Stimulated activated CD4-positive, alpha-beta T cell treated with anti-CD3 and anti-CD28 coated beads, Interleukin-15, amount 100 ng/mL, for 1 hour (primary cell): ENCODE measurements at places on chromosomes 6 and 20.

DNA sequence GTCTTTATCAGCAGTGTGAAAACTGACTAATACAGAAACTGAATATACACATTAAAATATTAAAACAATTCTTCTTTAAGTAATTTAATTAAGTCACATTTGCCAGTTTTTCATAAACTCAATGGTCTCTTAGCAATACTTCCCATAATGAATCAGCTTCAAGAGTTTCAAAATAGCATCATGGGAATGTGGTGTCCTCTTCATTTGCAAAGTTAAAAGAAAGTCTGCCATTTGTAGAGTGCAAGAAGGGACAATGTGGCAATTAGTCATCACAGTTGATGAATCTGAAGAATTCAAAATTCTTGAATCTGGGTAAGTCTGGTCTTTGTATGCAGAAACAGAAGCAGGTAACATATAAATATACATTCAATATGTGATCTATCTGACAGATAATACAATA, 38.7 kb downstream of the SYNE1 start:
- no peak for DNase-seq

DNA sequence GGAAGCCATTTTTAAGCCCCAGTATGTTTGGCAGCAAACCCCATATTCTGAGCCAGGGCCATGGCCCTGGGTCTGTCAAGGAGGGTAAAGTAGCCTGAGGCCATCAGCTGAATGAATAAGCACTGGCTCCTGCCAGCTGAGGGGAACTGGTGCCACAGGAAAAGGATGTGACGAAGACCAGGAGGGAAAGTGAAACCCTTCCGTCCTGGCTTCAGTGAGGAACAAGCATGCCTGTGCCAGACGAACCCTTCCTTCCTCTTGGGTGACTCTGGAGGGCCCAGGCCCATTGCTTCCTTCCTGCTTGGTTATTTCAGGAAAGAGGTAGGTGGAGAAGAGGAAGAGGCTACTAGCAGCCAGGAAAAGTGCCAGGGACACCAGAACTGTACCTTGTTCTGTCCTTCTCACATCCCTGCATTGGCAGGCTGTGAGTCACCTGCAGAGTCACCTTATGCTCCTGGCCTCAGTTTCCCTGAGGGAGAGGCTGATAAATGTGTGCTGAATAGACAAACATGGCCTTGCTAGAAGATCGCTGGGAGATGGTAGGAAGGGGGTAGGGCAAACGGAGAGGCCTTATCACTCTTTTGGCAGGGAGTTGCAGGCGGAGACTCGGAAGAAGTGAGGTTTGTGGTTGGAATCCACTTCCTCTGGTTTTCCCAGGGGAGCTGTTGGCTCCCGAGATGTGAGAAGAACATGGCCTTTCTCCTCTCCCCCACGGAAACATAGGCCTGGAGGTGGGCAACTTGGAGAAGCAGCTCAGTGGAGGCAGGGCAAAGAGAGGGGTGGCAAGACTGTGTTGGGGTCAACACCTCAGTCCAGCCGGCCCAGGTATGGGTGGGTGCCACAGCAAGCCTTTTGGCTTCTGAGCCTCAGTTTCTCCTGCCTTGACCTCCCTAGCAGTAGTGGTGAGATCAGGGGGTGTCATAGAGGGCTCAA, 37.4 kb downstream of the COX4I2 start:
- DNase-seq: peak; percentile 14

- DNase-seq: no peak
Measured at GRCh38 chr20:21063276-21063675, 42.9 kb downstream of the LINC00237 start.

DNA sequence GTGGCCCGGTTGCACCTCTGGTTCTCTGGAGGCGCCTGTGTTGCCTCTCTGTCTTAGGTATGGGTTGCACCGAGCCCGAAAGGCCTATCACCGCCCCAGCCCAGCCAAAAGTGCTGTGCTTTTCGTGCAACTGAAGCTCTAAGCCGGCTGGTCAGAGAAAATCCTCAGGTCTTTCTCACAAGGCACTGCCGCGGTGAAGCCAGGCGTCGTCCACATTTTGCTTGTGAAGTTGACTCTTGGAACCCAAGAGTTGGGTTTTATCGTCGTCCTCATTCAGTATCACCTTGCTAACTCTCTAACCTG, 726 bp upstream of the EMILIN3 start:
- no peak for DNase-seq

GRCh38 chr20:48826883-48827771, 672 bp downstream of the PREX1 start:
- DNase-seq: peak; percentile 22

GRCh38 chr6:37441651-37442050, 8.6 kb downstream of the CMTR1 start:
- DNase-seq: no peak

DNA sequence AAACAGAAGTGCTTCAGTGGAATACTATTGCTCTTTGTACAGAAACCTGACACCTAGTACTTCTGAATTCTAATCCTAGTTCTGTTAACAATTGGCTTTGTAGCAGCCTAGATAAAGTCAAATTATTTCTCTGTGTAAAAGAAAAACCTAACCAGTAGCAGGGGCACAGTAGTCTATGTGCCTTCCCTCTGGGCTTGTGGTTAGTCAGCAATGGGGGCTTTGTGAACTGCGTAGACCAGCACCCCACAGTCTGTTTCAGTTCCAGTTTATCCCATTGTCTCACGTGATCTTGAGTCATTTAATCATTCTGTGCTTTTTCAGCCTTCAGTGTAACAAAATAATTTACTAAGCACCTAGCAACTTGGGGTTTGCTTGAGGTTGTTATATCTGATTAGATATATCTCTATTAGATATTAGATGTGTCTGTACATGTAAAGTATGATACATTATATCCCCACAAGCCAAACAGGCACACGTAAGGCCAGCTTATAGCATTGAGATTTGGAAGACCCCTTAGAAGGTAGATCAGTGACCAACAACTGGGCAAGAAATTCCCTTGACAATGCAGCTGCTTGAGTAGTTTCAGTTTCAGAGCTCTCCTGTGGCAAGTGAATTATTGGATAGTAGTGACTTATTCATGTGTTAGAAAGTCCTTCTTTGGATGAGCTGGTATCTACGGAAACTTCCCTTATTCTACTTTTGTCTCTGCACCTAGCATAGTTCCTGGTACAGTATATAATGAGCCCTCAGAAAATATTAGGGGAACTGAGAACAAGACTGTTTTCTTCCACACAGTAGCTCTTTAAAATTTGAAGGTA, 27.9 kb upstream of the CCR6 start:
- no peak for DNase-seq

GRCh38 chr6:32794510-32794909, 22.3 kb downstream of the HLA-DOB start:
- no peak for DNase-seq

DNA sequence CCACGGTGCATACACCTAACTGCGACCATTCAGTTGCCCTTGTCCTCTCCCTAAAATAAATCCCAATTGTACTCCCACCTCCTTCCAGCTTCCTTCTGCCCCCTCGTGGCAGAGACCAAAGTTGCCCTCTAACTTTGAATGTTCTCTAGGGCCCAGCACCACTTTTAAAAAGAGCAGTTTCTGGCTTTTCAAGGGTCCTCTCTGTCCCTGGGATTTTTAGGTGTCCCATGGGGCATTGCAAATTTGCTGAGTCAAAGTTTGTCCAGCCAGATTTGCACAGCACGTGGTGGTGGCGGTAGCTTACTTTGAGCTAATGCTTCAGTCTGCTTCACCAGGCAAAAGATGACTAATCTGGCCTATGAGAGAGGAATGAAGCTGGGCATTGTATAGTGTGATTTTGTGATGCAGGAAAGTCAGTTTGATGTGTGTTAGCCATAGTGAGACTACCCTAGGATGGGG, 100.2 kb downstream of the PERP start:
- no peak for DNase-seq

DNA sequence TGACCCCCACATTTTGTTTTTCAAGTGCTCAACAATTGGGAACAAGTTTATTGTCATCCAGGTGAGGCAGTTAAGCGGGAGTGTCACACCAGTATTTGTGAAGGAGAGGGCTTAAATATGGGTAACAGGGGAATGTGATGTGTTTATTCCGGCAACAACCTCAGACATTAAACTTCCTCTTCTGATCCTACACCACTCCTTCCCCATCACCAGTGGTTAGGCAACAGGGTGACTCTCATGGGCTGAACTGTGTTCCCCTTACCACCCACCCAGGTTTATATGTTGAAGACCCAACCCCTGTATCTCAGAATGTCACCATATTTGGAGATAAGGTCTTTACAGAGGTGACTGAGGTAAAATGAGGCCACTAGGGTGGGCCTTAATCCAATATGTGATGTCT, 52.1 kb upstream of the RNF182 start:
- DNase-seq: no peak

DNA sequence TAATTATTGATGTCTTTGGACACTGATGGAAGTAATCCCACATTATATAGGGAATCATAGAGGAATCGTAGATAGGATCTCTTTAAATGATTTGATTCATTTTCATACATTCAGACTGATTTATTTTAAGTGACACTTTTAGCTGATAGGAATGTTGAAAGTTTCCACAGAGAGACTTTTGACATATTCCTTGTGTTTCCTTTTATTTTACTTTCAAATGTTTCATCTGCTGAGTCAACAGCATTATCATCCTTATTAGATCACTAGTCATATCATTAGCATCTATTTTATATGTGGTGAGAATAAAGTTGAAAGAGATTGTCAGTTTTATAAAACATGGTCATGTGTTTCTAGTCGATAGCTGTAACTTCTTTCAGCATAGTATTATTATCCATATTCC, 13.4 kb downstream of the DCBLD1 start:
- DNase-seq: no peak

DNA sequence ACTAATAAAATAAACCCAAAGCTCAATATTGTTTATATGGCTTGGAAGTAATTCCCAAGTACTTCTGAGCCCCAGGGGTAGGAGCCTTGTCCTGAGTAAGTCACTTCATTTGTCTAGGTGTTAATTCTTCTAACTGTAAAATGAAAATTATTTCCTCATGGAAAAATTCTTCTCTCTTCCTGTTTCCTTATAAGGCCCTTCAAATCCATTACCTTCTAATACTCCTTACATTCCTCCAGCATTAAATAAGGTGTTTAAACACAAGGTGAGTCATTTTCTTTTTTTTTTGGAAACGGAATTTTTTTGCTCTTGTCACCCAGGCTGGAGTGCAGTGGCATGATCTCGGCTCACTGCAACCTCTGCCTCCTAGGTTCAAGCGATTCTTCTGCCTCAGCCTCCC, 41.9 kb downstream of the PRR18 start:
- DNase-seq: no peak

DNA sequence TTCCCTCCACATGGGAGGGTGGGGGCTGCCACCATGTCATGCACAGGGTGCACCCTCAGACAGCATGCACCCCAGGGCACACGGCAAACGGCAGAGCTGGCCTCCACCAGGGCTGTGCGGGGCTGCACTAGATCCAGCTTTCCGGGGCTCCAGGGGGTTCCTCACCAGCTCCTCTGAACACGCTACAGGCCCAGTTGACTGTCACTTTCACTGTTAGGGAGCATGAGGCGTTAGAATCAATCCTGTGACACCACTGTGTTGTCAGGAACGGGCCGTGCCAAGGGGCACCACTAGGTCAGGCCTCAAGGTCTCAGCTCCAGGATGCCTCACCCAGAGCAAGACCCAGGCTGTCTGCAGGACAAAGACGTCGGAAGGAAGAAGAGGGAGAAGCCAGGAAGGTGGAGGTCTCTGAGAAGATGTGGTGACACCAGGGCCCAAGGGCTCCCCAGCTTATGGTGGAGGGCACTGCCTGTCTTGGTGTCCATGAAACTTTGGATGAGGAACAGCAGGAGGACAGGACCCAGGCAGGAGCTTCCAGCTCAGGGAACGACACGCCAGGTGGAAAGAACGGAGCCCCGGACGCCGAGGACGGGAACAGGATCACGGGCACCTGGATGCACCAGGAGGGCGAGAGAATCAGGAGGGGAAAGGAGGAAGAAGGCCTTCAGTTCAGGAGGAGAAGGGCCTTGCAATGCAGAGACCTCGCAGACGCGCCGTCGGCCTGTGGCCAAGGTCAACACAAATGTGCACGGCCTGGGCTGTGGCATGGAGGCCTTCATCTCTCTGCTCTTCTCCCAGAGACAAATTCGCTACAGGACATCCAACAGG, 49.5 kb downstream of the YTHDF1 start:
- DNase-seq: no peak
